Type B pancreatic cell (in vitro differentiated cells): ENCODE measurements at places on chromosomes 3 and 15. TPM values are rescaled to one million over a fixed set of nuclear protein-coding genes. Genes with fewer than 3 reads are reported as not detected.

Gene CHST14
- 12.7 and 24.2 TPM in 2 replicates for total RNA-seq

Gene CLPX
- total RNA-seq, result 52.1 and 55.1 TPM in 2 replicates

Gene CCR3
- total RNA-seq, result 0.14 TPM in 1 of 2 replicates, not detected in the other

DNA sequence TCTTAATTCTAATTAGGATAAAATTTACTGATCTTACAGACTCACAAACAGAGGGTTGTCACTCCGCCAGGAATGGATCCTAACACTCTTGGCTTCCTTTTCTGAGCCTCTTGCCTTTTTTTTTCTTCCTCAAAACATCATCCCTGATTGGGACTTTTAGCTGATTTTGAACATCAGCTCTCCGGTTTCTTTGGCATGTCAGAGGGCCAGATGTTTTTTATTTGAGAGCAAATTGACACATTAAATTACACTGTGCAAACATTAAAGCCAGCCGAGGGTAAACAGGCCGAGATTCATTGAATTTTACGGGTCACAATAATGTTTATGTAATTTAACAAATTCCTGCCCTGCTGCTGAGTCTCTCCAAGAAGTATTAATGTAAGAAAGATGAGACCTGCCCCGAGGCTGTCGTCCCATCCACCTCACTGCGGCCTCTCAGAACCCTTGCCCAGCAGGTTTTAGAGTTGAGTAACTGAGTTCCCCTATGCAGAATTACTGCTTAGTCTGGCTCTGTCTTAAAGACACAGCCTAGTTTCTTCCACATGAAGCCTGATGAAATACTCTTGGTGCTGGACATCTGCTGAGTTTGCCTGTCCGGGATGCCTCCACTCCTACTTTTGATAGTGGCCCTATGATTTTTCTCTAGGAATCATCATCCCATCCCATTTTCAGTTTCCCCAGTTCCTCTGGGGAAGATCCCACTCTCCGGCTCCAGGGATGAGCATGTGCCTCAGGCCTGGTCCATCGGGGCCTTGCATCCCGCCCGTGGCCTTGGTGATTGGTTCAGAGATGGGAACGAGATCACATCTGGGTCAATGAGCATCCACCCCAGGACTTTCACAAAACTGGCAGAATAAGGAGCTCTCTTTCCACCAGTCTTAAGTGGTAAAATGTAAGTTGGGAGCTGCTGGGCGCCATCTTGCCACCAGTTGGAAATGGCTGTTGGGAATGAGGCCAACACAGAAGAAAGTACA, 226.6 kb upstream of the TLE3 start:
- H3K4me1 ChIP-seq, result peaks cover 48% of the 10 kb centered on the region
- peak; percentile 68 for DNase-seq
- peaks cover 10% of the 10 kb centered on the region for H3K27me3 ChIP-seq
- peak overlapping the region; percentile 77 for H3K27ac ChIP-seq
- H3K4me3 ChIP-seq, result peak overlapping the region; percentile 61

GRCh38 chr3:159548675-159549335, 439.8 kb upstream of the IL12A start:
- no peak for DNase-seq
- H3K4me1 ChIP-seq, result no peaks in the 10 kb centered on the region
- H3K27ac ChIP-seq, result no peak overlapping the region
- H3K36me3 ChIP-seq, result no peaks in the 10 kb centered on the region

- DNase-seq, result no peak
- H3K4me1 ChIP-seq, result peaks cover 27% of the 10 kb centered on the region
- no peaks in the 10 kb centered on the region for H3K36me3 ChIP-seq
- H3K4me3 ChIP-seq, result no peak overlapping the region
- no peak overlapping the region for H3K27ac ChIP-seq
Measured at GRCh38 chr3:169627073-169627472, 36.4 kb downstream of the MECOM start.

- peaks cover under 1% of the 10 kb centered on the region for H3K27me3 ChIP-seq
- no peaks in the 10 kb centered on the region for H3K36me3 ChIP-seq
- DNase-seq, result no peak
- no peak overlapping the region for H3K4me3 ChIP-seq
- H3K27ac ChIP-seq, result no peak overlapping the region
- peaks cover 7% of the 10 kb centered on the region for H3K4me1 ChIP-seq
Measured at GRCh38 chr3:31075471-31075870, 181.0 kb upstream of the GADL1 start.

DNA sequence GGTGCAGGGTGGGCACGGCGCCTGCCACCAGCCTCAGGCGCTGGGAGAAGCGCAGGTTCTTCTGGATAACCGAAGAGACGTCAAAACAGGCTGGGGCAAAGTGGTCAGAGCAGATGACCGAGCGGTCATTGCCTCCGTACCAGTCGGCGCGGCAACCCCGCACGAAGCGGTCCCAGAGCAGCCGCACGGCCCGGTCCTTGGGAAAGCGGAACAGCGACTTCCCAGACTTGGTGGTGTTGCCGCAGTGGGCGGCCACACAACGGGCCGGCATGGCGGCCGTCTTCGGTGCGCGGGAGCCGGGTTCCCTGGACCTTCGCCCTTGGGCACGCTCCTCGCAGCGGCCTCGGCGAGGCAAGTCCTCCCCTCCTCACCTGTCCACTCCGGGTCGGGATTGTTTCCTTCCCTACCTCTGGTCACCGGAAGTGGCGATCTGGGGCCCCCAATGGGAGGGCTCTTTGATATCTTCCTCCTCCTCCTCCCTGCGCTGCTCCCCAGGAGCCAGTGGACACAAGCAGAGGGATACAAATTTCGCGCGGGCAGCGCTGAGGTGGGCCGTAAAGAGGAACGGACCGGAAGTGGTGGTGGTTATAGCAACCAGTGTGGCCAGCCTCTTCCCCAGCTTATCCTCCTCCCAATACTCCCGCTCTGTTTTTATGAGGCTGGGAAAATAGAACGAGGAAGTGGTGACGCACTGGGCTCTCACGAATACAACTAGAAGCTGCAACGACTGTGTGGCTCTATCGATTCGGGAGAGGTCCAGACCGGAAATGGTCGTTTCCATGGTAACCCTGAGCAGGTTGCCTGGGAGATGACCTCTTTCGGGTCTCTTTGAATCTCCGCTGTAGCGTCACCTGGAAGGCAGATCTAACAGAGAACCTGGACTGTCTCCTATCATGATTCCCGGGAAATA, at the start of the genes LRRC49 and THAP10:
LRRC49 (plus strand) TSS at position 825 of the 910 bp plus-strand sequence; CDS start at position 894, 69 bp downstream.
THAP10 (minus strand) TSS at position 432 of the 910 bp plus-strand sequence; CDS start at position 271, 161 bp downstream.
- H3K36me3 ChIP-seq, result no peaks in the 10 kb centered on the region
- no peaks in the 10 kb centered on the region for H3K27me3 ChIP-seq
- peak within 1 kb of the TSS; percentile 95 for H3K27ac ChIP-seq
- H3K4me3 ChIP-seq, result peak within 1 kb of the TSS; percentile 98

DNA sequence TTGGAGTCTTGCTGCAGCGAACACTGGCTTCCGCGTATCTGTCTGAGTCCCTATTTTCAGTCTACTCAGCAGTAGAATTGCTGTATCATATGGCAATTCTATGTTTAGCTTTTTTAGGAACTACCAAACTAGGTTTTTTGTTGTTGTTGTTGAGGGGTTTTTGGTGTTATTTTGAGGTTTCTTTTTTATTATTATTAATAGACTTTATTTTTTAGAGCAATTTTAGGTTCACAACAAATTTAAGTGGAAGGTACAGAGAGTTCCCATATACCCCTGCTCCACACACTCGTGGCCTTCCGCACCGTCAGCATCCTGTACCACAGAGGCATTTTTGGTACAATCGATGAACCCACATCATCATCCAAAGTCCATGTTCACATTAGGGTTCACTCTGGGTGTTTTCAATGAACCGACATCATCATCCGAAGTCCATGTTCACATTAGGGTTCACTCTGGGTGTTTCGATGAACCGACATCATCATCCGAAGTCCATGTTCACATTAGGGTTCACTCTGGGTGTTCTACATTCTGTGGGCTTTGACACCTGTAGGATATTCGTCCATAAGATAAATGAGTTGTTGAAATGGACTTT, 67.9 kb downstream of the LMLN start:
- peaks cover 14% of the 10 kb centered on the region for H3K4me1 ChIP-seq
- H3K4me3 ChIP-seq, result no peak overlapping the region
- no peaks in the 10 kb centered on the region for H3K27me3 ChIP-seq
- no peak for DNase-seq

DNA sequence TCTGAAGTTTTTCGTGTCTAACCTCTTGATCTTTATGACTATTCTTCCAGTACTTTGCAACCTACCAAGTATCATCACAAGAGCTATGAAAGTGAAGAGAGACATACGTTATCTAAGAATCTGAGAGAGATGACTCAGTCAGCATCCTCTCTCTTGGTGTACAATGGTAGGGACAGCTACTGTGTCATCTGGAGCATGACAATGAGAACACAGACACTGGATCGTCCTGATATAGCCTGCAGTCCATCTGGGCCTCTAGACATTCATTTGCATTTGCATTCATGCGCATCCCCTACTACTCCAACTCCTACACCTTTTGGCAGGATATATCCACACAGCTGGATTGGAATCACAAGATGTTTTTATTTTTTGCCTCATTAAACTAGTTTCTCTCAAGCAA, 115.2 kb downstream of the PEX5L start:
- no peaks in the 10 kb centered on the region for H3K27me3 ChIP-seq
- no peak overlapping the region for H3K4me3 ChIP-seq
- H3K4me1 ChIP-seq, result no peaks in the 10 kb centered on the region
- H3K36me3 ChIP-seq, result no peaks in the 10 kb centered on the region
- DNase-seq, result no peak

- DNase-seq, result no peak
- H3K4me1 ChIP-seq, result peaks cover 41% of the 10 kb centered on the region
- H3K36me3 ChIP-seq, result no peaks in the 10 kb centered on the region
- peak overlapping the region; percentile 25 for H3K4me3 ChIP-seq
Measured at GRCh38 chr3:52087731-52088130, 31.4 kb upstream of the DUSP7 start.

- H3K4me3 ChIP-seq, result no peak overlapping the region
- no peaks in the 10 kb centered on the region for H3K4me1 ChIP-seq
- DNase-seq, result no peak
- H3K27me3 ChIP-seq, result peaks cover 11% of the 10 kb centered on the region
- no peaks in the 10 kb centered on the region for H3K36me3 ChIP-seq
Measured at GRCh38 chr15:75230016-75230343, 28.2 kb upstream of the GOLGA6C start.

- no peaks in the 10 kb centered on the region for H3K36me3 ChIP-seq
- no peak overlapping the region for H3K4me3 ChIP-seq
- H3K27ac ChIP-seq, result no peak overlapping the region
- peaks cover 25% of the 10 kb centered on the region for H3K27me3 ChIP-seq
- DNase-seq, result no peak
- H3K4me1 ChIP-seq, result no peaks in the 10 kb centered on the region
Measured at GRCh38 chr3:98655666-98656065, 62.3 kb upstream of the CPOX start.

GRCh38 chr3:72306800-72307341, 521.9 kb upstream of the PROK2 start:
- peak overlapping the region; percentile 73 for H3K27ac ChIP-seq
- DNase-seq, result peak; percentile 85
- no peaks in the 10 kb centered on the region for H3K36me3 ChIP-seq
- H3K4me3 ChIP-seq, result peak overlapping the region; percentile 63

DNA sequence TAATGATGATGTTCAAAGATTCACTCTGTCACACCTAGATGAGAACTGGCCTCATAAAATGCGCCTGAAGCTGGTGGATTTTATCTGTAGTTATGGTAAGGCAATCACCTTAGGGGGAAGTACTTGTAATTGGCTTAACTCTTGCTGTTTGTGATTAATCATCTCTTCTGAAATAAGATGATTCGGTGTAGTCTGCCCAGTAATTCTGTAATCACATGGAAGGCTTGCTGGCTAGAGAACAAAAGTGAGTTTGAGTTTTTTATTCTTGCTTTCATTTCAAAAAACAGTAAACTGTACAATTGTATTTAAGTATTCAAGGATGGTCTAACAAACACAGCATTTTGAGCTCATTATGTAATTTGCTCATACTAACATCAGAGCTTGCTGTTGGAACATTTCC, 72.1 kb downstream of the OTOL1 start:
- no peaks in the 10 kb centered on the region for H3K36me3 ChIP-seq
- H3K27ac ChIP-seq, result no peak overlapping the region
- DNase-seq, result no peak
- H3K27me3 ChIP-seq, result no peaks in the 10 kb centered on the region
- peaks cover 4% of the 10 kb centered on the region for H3K4me1 ChIP-seq

DNA sequence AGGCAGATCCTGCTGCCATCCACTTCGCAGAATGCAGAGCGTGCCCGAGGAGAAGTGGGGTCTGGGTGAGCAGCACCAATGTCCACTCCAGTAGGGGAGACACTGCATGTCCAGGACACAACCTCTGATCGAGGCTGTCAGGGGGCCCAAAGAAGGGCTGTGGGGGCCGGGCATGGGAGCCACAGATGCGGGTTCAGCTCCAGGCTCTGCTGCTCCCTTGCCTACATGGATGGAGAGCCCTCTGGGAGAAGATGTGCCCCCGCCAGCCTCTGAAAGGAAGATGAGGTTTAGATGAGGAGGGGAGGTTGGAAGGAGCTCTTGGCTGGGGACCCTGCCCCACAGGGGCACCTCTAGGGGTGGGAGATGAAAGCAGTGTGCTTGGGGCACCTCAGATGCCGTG, 75.4 kb downstream of the KLF13 start:
- DNase-seq, result no peak
- no peak overlapping the region for H3K4me3 ChIP-seq
- H3K36me3 ChIP-seq, result no peaks in the 10 kb centered on the region
- H3K27me3 ChIP-seq, result no peaks in the 10 kb centered on the region
- no peaks in the 10 kb centered on the region for H3K4me1 ChIP-seq

DNA sequence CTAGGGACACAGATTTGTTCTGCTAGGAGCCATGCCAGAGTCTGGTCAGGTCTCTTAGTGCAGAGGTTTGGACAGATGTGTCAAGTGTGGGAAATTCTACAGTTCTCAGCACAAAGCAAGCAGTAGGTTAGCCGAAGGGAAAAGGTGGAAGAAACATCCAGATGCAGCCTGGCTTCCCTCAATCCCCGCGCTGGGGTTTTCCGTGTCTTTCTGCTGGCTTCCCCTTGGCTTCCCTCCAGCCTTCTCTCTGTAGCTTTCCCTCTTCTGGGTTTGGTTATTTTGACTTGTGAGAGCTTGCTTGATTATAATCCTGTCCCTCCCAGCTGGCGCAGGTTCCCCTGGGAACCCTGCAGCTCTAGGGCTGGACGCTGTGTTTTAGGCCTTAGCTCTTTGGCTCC, 4.1 kb downstream of the TF start:
- no peak overlapping the region for H3K4me3 ChIP-seq
- H3K36me3 ChIP-seq, result no peaks in the 10 kb centered on the region
- no peaks in the 10 kb centered on the region for H3K27me3 ChIP-seq
- no peak for DNase-seq
- no peaks in the 10 kb centered on the region for H3K4me1 ChIP-seq

DNA sequence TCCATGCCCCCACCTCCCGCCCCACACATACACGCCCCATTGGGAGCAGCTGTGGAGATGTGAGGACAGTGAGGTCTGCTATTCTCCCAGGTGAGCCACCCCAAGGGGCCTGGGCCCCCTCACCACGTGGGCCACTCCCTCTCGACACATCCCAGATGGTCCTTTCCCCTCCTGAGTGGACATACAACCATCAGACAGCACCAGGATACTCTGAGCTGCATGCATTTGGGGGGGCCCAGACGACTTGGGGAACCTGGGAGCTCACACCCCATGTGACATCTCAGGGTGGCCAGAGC, 17.5 kb downstream of the FBLN2 start:
- H3K27ac ChIP-seq, result no peak overlapping the region
- no peaks in the 10 kb centered on the region for H3K36me3 ChIP-seq
- H3K4me1 ChIP-seq, result peaks cover 52% of the 10 kb centered on the region
- H3K4me3 ChIP-seq, result no peak overlapping the region
- no peak for DNase-seq
- no peaks in the 10 kb centered on the region for H3K27me3 ChIP-seq

GRCh38 chr15:45637552-45638033, 2.8 kb downstream of the SQOR start:
- H3K27me3 ChIP-seq, result peaks cover 37% of the 10 kb centered on the region
- peaks cover 19% of the 10 kb centered on the region for H3K4me1 ChIP-seq
- no peaks in the 10 kb centered on the region for H3K36me3 ChIP-seq
- H3K27ac ChIP-seq, result no peak overlapping the region
- peak overlapping the region; percentile 67 for H3K4me3 ChIP-seq

- peaks cover 22% of the 10 kb centered on the region for H3K4me1 ChIP-seq
- peaks cover 49% of the 10 kb centered on the region for H3K27me3 ChIP-seq
- H3K4me3 ChIP-seq, result no peak overlapping the region
- H3K27ac ChIP-seq, result no peak overlapping the region
Measured at GRCh38 chr3:169505577-169506230, 157.8 kb downstream of the MECOM start.
